Esophagus squamous epithelium (tissue), 5 donors: ENCODE measurements at places on chromosomes 2 and 18.

GRCh38 chr2:37985333-37985732 is 60.2 kb downstream of the RMDN2 start:
- H3K4me1 ChIP-seq, result no peaks in the 10 kb centered on the region
- H3K36me3 ChIP-seq, result no peaks in the 10 kb centered on the region
- no peaks in the 10 kb centered on the region for H3K27me3 ChIP-seq

- H3K27ac ChIP-seq, result no peak overlapping the region
- DNase-seq, result no peak
- no peaks in the 10 kb centered on the region for H3K27me3 ChIP-seq
- no peak overlapping the region for H3K4me3 ChIP-seq
These were observed 43.7 kb downstream of the POU3F3 start for GRCh38 chr2:104897515-104898184.

- no peaks in the 10 kb centered on the region for H3K4me1 ChIP-seq
- H3K27ac ChIP-seq, result no peak overlapping the region
- no peak overlapping the region for H3K4me3 ChIP-seq
- no peak for DNase-seq
- no peaks in the 10 kb centered on the region for H3K27me3 ChIP-seq
These were observed 29.4 kb downstream of the PLEKHM3 start for GRCh38 chr2:207995887-207996286.

- DNase-seq, result no peak
- H3K4me3 ChIP-seq, result no peak overlapping the region
- no peaks in the 10 kb centered on the region for H3K4me1 ChIP-seq
- H3K27ac ChIP-seq, result no peak overlapping the region
- H3K36me3 ChIP-seq, result no peaks in the 10 kb centered on the region
These were observed 603.7 kb upstream of the GCFC2 start for GRCh38 chr2:76314271-76315020.

DNA sequence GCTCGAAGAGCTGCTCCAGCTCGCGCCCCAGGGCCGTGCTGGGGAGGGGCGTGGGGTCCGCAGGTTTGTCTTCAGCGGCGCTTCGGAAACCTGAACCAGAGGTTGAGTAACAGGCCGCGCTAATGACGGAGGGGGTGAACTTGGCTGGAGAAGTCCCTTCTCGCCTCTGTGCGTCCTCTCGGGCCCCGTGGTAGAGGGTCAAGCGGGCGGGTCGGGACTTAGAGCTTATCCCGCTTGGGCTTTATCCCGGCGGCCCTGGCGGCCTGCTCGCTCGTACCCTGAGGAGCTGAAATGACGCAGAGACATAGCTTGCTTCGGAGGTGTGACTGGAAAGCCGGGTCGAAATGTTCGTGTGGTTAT is 479 bp downstream of the RNMT start:
- peak; percentile 31 for DNase-seq
- peak overlapping the region; percentile 95 for H3K27ac ChIP-seq
- peak overlapping the region; percentile 93 for H3K4me3 ChIP-seq
- H3K4me1 ChIP-seq, result peaks cover 11% of the 10 kb centered on the region
- no peaks in the 10 kb centered on the region for H3K27me3 ChIP-seq
- peaks cover 5% of the 10 kb centered on the region for H3K36me3 ChIP-seq

GRCh38 chr2:64626963-64627760 is 26.6 kb downstream of the SERTAD2 start:
- H3K27me3 ChIP-seq, result no peaks in the 10 kb centered on the region
- H3K36me3 ChIP-seq, result peaks cover 17% of the 10 kb centered on the region
- H3K4me1 ChIP-seq, result peaks cover 28% of the 10 kb centered on the region
- H3K27ac ChIP-seq, result peak overlapping the region; percentile 42

DNA sequence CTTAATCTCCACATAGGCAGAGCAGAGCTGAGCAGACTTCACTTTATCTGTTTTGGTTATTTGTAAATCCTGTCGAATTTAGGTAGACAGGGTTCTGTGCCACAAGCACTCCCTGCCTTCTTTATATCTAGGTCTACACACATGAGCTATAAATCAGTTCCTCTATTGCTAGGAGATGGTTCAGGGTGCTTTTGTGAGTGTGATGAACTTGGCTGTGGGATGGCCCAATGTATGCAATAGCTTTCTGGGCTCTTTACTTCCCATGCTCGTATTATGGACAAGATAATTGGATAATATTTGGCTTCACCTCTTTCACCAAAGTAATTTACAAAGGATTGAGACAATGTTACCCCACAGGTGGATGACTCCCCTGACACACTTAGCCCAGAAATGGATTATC is 72.2 kb downstream of the PLB1 start:
- H3K4me3 ChIP-seq, result no peak overlapping the region
- no peak overlapping the region for H3K27ac ChIP-seq
- H3K27me3 ChIP-seq, result no peaks in the 10 kb centered on the region
- peaks cover 47% of the 10 kb centered on the region for H3K4me1 ChIP-seq

GRCh38 chr2:137262594-137262993 is 497.2 kb downstream of the THSD7B start:
- no peak overlapping the region for H3K4me3 ChIP-seq
- no peaks in the 10 kb centered on the region for H3K36me3 ChIP-seq
- H3K27ac ChIP-seq, result no peak overlapping the region
- no peaks in the 10 kb centered on the region for H3K27me3 ChIP-seq

DNA sequence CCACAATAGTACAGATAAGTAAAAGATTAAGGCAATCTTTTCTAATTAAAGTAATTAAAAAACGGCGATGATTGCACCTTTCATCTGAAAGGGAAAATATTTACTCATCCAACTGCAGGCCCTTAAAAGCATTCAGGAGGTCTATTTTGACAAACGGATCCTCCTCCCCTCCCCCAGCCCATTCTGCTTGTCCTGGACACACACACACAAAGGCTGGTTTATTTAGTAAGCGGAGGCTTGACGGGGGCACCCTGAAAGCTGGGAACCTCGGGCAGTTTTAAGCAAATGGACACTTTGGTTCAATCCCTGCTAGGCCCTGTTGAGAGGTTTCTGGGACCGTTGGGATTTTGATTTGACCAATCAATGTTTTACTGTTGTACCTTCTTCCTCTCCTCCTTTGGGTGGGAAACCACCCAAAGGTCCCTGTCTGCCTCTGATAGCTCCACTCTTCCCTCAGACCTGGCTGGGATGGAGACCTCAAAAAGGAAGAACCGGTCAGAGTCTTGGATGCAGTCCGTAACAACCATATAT is 135.8 kb upstream of the HAAO start:
- no peaks in the 10 kb centered on the region for H3K27me3 ChIP-seq
- peak overlapping the region; percentile 93 for H3K27ac ChIP-seq
- no peaks in the 10 kb centered on the region for H3K36me3 ChIP-seq
- no peak for DNase-seq
- peaks cover 78% of the 10 kb centered on the region for H3K4me1 ChIP-seq

GRCh38 chr2:55229221-55229620 is 2.9 kb downstream of the CLHC1 start:
- H3K36me3 ChIP-seq, result no peaks in the 10 kb centered on the region
- H3K27me3 ChIP-seq, result no peaks in the 10 kb centered on the region
- DNase-seq, result no peak

DNA sequence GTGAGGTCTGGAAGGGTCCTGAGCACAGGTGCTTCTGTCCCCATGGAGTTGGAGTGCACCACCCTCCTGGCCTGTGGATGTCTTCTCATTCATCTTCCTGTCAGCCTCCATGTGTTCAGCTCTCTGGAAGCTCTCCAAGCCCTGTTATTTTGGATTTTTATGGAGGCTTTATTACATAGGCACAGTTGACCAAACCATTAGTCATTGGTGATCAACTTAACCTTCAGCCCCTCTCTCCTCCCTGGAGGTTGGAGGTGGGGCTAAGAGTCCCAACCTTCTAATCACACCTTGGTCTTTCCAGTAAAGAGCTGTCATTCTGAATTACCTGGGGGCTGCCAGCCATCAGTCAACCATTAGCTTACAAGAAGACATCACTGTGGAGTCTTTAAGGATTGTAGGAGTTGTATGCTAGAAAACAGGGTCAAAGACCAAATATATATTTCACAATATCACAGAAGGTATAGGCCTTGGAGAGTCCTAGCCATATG is 7.5 kb upstream of the MCFD2 start:
- peaks cover 37% of the 10 kb centered on the region for H3K4me1 ChIP-seq
- H3K27me3 ChIP-seq, result no peaks in the 10 kb centered on the region
- H3K27ac ChIP-seq, result peak overlapping the region; percentile 24
- no peaks in the 10 kb centered on the region for H3K36me3 ChIP-seq

GRCh38 chr2:171310889-171311288 is 122.9 kb downstream of the METTL8 start:
- peaks cover 4% of the 10 kb centered on the region for H3K36me3 ChIP-seq
- no peaks in the 10 kb centered on the region for H3K4me1 ChIP-seq
- H3K27ac ChIP-seq, result no peak overlapping the region
- DNase-seq, result no peak
- H3K27me3 ChIP-seq, result no peaks in the 10 kb centered on the region
- no peak overlapping the region for H3K4me3 ChIP-seq

DNA sequence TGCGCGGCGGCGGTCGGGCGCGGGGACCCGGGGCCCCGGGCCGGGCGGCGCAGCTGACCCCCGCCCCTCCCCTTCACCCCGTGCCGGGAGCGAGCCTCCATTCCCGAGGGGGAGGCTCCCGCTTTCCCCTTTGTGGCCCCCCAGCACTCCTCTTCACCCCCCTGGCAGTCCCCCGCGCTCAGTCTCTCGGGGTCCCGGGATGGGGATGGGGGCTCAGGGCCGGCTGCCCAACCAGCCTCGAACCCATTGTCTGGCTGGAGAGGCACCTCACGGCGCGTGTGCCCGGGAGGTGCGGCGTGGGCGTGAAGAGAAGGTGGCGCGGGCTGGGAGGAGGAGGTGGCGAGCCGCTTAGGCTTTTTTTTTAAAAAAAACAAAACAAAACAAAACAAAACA is 748 bp downstream of the FMNL2 start:
- H3K36me3 ChIP-seq, result no peaks in the 10 kb centered on the region

DNA sequence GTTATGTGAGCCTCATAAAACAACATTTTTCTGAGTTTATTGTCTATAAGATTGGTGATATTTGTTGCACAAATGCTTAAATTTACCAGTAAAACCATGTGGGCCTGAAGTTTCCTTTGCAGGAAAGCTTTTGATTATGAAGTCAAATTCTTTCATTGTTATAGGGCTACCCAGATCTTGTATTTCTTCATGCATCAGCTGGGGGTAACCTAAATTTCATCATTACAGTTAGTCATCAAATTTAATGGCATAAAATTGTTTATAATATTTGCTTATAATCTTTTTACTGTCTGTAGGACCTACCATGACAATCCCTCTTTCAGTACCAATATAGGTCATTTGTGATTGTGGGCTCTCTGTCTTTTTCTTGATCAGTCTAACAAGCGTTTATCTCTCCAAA is 47.8 kb downstream of the SMAD2 start:
- no peaks in the 10 kb centered on the region for H3K27me3 ChIP-seq
- H3K36me3 ChIP-seq, result peaks cover 65% of the 10 kb centered on the region
- no peak for DNase-seq

DNA sequence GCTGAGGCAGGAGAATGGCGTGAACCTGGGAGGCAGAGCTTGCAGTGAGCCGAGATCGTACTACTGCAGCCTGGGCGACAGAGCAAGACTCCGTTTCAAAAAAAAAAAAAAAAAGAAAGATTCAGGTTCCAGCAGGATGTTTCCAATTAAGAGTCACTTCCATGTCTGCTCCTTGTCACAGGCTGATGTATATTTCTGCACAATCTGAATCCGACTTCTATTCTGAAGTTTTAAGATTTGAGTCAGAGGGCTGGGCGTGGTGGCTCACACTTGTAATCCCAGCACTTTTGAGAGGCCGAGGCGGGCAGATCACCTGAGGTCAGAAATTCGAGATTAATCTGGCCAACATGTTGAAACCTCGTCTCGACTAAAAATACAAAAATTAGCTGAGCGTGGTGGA is 24.7 kb downstream of the SNRPD1 start:
- no peaks in the 10 kb centered on the region for H3K27me3 ChIP-seq
- H3K4me3 ChIP-seq, result no peak overlapping the region
- H3K27ac ChIP-seq, result no peak overlapping the region

GRCh38 chr2:154827286-154827685 is 128.8 kb downstream of the KCNJ3 start:
- no peak overlapping the region for H3K27ac ChIP-seq
- DNase-seq, result no peak
- H3K27me3 ChIP-seq, result no peaks in the 10 kb centered on the region
- no peaks in the 10 kb centered on the region for H3K36me3 ChIP-seq

DNA sequence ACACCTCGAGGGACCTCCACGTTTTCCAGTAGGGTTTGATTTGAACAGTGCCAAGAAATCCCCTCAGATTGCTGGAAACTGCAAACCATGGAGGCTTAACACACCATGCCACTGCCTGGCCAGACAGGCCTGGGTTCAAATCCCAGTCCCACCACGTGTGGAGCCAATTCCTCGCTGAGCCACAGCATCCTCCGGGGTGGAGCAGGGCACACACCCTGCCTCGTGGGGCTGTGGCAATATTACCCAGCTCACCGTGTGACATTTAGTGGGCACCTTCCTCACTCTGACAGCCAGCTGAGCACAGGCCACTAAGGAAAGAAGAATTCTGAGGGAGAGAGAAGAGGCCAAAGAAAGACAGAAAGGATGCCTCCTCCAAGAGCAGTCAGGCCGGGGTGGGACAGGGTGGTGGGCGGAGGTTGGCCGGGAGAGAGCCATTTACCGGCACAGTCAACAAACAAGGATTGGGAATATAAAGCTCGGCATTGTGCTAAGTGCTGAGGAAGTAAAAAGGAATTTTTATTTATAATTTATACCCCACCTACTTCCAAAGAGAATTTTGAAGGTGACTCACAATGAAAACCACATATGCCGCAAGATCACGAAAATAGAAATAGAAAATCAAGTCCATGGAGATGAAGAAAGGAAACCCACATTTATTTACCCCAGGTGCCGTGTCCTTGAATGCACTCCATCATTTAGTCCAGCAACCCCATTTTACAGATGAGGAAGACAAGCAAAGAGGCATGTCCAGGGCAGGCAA is 111.5 kb downstream of the MCFD2 start:
- no peaks in the 10 kb centered on the region for H3K36me3 ChIP-seq
- no peak overlapping the region for H3K27ac ChIP-seq
- no peak overlapping the region for H3K4me3 ChIP-seq
- DNase-seq, result no peak
- H3K4me1 ChIP-seq, result no peaks in the 10 kb centered on the region

DNA sequence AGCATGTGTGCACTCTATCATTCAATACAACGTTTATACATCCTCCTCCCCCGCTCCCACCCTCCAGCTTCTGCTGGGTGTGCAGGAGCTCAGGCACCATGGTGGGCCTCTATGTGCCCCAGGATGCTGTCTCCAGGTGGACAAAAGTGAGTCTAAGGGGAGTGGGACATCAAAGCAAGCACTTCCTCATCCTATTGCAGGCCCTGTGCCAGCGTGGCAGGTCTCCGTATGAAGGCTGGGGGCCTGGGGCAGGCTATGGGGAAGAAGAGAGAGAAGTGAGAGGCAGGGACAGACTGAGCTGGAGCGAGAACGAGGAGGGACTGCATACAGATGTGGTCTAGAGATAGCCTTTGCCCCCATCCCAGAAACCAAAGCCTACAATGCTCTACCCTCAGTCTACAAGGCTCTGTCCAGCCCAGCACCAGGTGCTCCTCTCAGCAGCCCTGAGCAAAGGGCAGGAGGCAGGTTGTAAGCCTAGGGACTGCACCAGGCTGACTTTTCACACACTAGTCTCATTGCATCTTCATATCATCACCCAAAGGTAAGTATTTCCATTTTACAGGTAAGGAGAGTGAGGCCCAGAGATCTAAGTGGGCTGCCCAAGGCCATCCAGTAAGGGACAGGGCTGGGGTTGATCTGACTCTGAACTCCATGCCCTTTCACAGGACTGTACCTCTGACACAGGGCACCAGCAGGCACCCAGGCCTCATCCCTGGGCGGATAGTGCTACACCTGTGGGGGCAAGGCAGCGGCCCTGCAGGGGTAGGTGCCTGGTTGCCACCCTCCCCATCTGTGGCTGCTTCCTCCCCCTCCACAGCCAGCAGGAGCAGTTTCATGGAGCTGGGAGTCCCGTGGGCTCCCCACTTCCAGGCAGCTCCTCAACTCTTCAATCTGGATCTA is 14.0 kb upstream of the ARID5A start:
- no peak overlapping the region for H3K27ac ChIP-seq
- H3K27me3 ChIP-seq, result no peaks in the 10 kb centered on the region
